ENCODE measurements at places on chromosomes 16 and 17.
A peak's percentile ranks its signal among the peaks of the same experiment; 100 is the strongest.

- DNase-seq: no peak
These were observed 17.4 kb upstream of the OR1F1 start for GRCh38 chr16:3170440-3171180.

DNA sequence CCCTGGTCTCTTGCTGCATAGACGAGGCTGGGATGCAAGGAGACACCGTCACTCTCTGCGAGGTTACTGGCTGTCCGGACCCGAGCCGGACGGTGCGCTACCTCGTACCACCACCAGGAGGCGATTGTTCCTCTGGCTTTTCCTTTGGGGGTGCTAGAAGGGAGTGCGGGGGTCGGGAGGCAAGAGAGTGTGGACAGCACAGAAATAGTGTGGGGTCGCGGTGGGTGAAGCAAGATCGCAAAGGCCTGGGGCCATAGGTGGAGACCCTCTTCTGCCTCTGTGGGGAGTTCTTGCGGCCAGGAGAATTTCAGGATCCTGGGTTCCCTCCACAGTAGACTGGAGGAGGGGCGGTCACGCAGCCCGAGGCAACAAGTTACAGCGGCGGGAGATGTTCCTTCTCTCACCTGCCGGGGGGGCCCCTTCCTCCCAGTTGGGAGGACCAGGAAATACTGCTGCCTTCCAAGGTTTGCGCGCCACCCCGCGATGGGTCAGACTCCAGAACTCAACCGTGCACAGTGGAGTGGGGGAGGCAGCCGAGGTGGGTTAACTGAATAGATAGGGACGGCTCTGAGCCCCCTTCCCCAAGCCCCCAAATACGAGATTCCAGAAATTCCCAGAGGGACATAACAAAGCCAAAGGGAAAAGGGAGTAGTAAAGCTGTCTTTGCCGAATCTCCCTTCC is 6.9 kb downstream of the PHOSPHO1 start:
- no peak for DNase-seq

GRCh38 chr17:37019117-37019740 is 70.5 kb downstream of the AATF start:
- DNase-seq: no peak

DNA sequence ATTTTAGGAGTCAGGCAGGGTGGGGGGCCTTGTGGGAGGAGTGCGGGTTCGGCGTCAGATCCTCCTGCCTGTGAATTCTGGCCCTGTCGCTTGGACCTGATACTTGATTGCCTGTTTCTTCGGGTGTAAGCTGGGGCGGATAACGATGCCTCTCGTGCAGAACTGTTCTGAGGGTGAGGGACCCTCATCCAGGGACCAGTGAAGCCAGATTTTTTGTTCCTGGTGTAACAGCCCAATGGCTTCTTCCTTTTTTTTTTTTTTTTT is 1.3 kb downstream of the TBCD start:
- DNase-seq: no peak

DNA sequence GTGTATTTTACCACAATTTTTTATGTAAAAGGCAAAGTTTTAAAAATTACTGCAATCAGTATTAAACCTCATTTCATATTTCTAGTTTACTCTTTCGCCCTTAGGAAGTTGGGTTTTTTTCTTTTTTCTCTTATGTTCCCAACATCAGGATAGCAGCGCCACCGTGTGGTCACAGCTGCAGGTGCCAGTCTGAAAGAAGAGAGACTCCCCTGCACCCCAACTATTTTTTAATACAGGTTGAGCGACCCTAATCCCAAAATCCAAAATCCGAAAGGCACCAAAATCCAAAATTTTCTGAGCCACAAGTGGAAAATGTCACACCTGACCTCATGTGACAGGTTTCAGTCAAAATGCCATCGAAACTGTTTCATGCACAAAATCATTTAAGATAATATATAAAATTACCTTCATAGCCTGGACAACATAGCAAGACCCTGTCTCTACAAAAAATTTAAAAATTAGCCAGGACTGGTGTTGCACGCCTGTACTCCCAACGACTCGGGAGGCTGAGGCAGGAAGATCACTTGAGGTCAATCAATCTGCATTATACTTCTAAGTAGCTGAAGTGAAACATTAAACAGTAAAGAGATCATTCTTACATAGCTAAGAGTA is 21.8 kb upstream of the ASGR2 start:
- DNase-seq: peak; percentile 70

- no peak for DNase-seq
These were observed 51.2 kb downstream of the SOX9 start for GRCh38 chr17:72171703-72172667.

- DNase-seq: no peak
These were observed 24.4 kb upstream of the CRYM start for GRCh38 chr16:21302454-21302853.

DNA sequence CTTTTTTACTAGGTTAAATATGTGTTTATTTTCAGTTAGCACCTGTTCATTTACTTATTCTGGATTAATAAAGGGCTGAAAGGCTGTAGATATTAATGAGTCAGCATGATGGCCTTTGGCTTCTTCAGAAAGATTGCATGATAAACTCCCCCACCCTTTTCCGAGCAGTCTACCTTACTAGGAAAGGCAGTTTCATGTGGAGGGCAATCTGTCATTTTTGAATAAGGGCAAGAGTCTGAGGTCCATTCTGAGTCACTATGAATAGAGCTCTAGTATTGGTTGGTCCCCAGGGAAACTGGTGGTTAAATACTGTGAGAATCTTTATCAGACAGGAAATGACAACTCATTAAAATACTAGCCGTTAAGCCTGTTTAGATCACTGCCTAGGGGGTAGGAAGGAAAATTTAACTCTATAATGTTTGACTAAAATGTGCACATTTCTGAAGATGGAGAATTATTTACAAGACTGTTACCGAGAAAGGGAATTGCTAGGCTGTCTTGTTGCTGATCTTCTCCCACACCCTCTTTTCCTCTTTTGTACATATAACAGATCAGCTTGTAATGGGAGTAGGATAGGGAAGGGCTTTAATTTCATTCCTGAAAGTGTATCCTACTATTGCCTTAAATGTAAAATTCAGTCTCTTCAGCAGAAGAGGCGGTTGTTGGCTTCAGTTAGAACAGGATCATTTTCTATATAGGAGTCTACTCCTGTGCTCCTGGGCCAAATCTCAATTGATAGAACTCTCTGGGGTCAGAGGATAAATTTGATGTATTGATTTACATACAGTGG is 63.3 kb downstream of the TUBD1 start:
- DNase-seq: no peak

DNA sequence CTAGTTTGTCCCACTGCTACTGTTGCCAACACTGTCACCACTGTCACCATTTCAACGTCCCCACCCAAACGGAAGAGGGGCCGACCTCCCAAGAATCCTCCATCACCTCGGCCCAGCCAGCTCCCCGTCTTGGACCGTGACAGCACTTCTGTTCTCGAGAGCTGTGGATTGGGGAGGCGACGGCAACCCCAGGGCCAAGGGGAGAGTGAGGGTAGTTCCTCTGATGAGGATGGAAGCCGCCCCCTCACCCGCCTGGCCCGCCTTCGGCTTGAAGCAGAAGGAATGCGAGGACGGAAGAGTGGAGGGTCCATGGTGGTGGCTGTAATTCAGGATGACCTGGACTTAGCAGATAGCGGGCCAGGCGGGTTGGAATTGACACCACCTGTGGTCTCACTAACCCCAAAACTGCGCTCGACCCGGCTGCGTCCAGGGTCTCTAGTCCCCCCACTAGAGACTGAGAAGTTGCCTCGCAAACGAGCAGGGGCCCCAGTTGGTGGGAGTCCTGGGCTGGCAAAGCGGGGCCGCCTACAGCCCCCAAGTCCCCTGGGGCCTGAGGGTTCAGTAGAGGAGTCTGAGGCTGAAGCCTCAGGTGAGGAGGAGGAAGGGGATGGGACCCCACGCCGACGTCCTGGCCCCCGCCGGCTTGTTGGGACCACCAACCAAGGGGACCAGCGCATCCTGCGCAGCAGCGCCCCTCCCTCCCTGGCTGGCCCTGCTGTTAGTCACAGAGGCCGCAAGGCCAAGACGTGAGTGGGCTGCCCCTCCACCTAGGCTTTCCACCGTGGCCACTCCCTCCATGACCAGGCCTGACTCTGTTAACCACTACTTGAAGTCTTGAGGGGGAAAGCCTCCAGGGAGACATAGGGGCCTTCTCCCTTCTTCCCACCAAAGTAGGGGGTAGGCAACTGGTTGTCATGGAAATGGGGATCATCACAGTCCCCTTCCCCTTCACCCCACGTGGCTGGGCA is 9.0 kb upstream of the PHKG2 start:
- no peak for DNase-seq

DNA sequence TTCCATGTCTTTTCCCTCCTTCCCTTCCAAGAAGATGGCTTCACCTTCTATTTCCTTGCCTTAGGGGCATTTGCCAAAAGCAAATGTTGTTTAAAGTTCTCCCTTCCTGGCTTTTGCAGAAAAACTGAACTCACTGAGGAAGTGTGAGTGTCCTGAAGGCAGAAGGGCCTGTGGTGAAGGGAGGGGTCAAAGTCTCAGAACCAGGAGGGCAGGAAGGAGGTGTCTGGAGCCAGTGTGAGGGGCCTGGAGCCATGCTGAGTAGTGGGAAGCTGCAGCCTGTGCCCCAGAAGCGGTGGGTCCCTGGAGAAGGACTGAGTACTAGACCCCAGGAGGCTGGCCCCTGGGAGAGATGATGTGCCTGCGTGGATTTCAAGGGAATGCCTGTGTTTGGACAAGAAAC is 23.8 kb upstream of the SUPT4H1 start:
- DNase-seq: no peak
